CD4-positive, CD25-positive, alpha-beta regulatory T cell (primary cell): ENCODE measurements at places on chromosomes 12 and 14. TPM values are rescaled to one million over a fixed set of nuclear protein-coding genes. Genes with fewer than 3 reads are reported as not detected.

- no peaks in the 10 kb centered on the region for H3K36me3 ChIP-seq
- peak; percentile 61 for DNase-seq
- H3K27ac ChIP-seq = peak overlapping the region; percentile 92
- no peaks in the 10 kb centered on the region for H3K27me3 ChIP-seq
- H3K4me3 ChIP-seq = peak overlapping the region; percentile 77
These were observed 59.7 kb downstream of the PLXNC1 start for GRCh38 chr12:94207849-94208621.

- peaks cover 11% of the 10 kb centered on the region for H3K4me1 ChIP-seq
- no peaks in the 10 kb centered on the region for H3K27me3 ChIP-seq
- peak; percentile 47 for DNase-seq
- no peak overlapping the region for H3K27ac ChIP-seq
- peaks cover 18% of the 10 kb centered on the region for H3K36me3 ChIP-seq
These were observed 13.4 kb downstream of the AKAP5 start for GRCh38 chr14:64478634-64479250.

- no peak for DNase-seq
- peaks cover 100% of the 10 kb centered on the region for H3K4me1 ChIP-seq
- no peaks in the 10 kb centered on the region for H3K27me3 ChIP-seq
- H3K4me3 ChIP-seq = peak overlapping the region; percentile 64
- H3K36me3 ChIP-seq = no peaks in the 10 kb centered on the region
These were observed 7.8 kb downstream of the CTDSP2 start for GRCh38 chr12:57838594-57839302.

GRCh38 chr12:124777399-124778372 is 86.0 kb downstream of the SCARB1 start:
- peaks cover 13% of the 10 kb centered on the region for H3K4me1 ChIP-seq
- H3K27ac ChIP-seq = no peak overlapping the region
- H3K27me3 ChIP-seq = no peaks in the 10 kb centered on the region
- H3K4me3 ChIP-seq = no peak overlapping the region
- no peaks in the 10 kb centered on the region for H3K36me3 ChIP-seq

DNA sequence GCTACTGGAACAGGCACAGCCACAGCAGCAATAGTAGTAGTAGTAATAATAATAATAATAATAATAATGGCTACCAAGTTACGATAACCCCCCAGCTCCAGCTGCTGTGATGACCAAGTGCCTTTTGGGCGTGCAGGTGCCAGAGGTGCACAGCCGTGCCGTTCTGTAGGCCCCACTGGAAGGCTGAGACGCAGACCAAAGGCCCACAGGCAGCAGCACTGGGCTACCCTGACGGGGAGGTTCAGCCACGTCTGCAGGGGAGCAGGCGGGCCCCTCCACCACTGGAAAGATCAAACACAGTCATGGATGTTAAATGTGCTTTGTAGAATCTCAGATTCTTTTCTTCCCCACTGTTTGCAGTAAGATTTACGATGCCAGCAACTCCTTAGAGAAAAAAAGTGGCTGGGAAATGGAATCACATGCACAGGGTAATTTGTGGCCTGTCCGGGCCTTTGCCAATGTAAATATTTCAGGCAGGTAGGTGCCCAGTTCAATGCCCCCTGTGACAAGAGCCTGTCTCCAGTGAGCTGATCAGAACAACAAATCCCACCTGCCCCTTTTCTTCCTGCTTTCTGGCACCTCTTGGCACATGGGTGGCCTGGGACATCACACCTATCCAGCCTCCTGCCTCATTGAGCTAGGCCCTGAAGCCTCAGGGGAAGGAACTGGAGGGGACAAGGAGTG is 32.6 kb downstream of the CCDC85C start:
- H3K27ac ChIP-seq = no peak overlapping the region
- no peaks in the 10 kb centered on the region for H3K27me3 ChIP-seq
- no peaks in the 10 kb centered on the region for H3K36me3 ChIP-seq

- H3K4me3 ChIP-seq = no peak overlapping the region
- DNase-seq = no peak
- H3K27me3 ChIP-seq = no peaks in the 10 kb centered on the region
- no peaks in the 10 kb centered on the region for H3K36me3 ChIP-seq
These were observed 17.9 kb upstream of the DHRS7 start for GRCh38 chr14:60183138-60183537.

- DNase-seq = no peak
- H3K27me3 ChIP-seq = no peaks in the 10 kb centered on the region
- no peaks in the 10 kb centered on the region for H3K36me3 ChIP-seq
- no peak overlapping the region for H3K4me3 ChIP-seq
These were observed 521.2 kb downstream of the AACS start for GRCh38 chr12:125586441-125586840.

TAS2R43 gene
- 0.79 TPM for total RNA-seq

DNA sequence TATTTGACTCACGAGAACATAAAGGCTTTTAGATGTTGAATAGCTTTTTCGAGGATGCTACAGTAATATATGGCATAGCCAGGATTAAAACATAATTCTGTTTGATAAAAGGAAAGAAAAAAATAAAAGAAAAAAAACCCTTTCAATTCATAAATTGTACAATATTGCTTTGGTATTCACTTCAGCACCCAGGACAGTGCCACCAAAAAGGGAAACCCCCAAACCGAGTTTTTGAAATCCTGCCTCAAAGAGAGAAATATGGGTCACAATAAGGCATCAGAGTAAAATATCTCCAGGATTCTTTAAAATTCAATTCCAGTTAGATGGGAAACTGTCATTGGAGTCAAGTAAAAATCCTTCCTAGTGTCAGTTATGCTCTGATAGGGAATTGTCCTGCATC is 551.2 kb upstream of the SEL1L start:
- H3K36me3 ChIP-seq = no peaks in the 10 kb centered on the region
- no peaks in the 10 kb centered on the region for H3K27me3 ChIP-seq
- no peak for DNase-seq
- no peak overlapping the region for H3K4me3 ChIP-seq

DNA sequence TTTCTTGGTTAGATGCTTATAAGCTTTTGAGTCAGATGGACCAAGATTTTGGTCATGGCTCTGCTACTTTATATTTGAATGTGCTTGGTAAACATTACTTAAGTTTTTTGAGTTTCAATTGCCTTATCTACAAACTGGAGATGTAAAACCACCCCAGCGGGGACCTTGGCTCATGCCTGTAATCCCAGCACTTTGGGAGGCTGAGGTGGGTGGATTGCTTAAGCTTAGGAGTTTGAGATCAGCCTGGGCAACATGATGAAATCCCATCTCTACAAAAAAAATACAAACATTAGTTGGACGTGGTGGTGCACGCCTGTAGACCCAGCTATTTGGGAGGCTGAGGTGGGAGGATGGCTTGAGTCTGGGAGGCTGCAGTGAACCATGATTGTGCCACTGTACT is 11.2 kb downstream of the NECAP1 start:
- DNase-seq = no peak
- no peak overlapping the region for H3K27ac ChIP-seq
- H3K4me3 ChIP-seq = no peak overlapping the region
- peaks cover 8% of the 10 kb centered on the region for H3K4me1 ChIP-seq
- H3K27me3 ChIP-seq = no peaks in the 10 kb centered on the region

DNA sequence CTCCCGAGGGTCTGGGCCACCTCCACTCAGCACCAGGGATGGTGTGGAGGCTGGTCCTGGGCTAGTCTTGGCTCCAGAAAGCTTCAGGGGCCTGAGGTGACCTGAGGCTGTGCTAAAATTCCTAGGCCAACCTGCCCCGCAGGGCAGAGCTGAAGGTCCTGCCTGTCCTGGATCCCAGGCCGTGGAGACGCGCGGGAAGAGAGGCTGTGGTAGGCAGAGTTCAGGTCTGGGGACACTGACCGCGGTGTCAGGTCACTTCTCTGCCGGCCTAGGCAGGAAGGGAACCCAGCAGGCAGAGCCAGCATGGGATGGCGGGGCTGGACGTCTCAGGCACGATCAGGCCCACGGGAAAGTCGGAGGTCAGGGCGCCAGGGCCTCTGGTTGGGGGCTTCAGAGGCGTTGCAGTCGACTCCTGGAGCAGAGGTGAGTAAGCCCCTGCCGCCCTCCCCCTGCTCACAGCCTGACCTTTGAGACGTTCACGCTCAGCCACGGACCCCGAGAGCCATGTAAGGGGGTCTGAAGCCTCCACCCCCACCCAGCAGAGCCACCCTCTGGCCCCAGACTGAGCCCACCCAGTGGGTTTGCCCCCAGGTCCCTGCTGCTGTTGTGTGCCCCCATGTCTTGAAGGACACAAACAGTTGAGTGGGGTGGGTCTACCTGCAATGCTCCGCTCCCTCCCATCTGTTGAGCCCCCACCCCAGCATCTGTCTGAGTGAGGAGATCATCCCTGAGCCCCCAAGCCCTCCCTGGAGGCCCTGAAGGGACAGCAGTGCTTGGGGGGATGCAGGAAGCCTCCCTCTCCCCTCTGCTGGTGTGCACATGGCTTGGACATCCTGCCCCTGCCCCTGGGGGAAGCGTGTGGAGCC is 142.7 kb downstream of the KIF26A start:
- no peaks in the 10 kb centered on the region for H3K27me3 ChIP-seq
- no peaks in the 10 kb centered on the region for H3K4me1 ChIP-seq
- no peak overlapping the region for H3K27ac ChIP-seq
- no peak for DNase-seq
- no peak overlapping the region for H3K4me3 ChIP-seq

GRCh38 chr12:86349196-86349595 is 93.0 kb upstream of the MGAT4C start:
- DNase-seq = no peak
- H3K36me3 ChIP-seq = no peaks in the 10 kb centered on the region
- no peaks in the 10 kb centered on the region for H3K27me3 ChIP-seq
- no peak overlapping the region for H3K4me3 ChIP-seq
- H3K4me1 ChIP-seq = no peaks in the 10 kb centered on the region
- no peak overlapping the region for H3K27ac ChIP-seq

DNA sequence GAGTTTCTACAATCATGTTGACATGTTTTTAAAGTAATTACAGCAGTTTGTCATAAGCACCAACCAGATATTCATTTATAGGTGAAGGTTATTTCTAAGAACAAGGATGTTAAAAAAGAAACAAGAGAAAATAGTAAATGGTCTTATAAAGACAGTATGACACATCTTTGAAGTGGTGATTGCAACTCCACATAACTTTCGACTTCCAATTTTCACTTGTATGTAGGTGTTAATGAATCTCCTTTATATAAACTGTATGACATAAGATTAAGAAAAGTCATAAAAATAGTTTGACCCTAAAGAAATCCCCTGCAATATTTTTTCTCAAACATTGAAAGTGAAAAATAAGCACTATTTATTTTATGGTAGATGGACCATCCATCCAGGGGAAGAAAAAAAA is 144.8 kb upstream of the PTPRQ start:
- H3K27ac ChIP-seq = no peak overlapping the region
- H3K4me3 ChIP-seq = no peak overlapping the region

KRT79 gene
- not detected for total RNA-seq

GRCh38 chr12:39902821-39903220 is 203.1 kb downstream of the SLC2A13 start:
- no peak overlapping the region for H3K27ac ChIP-seq
- no peak overlapping the region for H3K4me3 ChIP-seq
- no peaks in the 10 kb centered on the region for H3K27me3 ChIP-seq
- no peak for DNase-seq
- no peaks in the 10 kb centered on the region for H3K36me3 ChIP-seq

GRCh38 chr14:89067293-89067972 is 243.0 kb downstream of the TTC8 start:
- no peaks in the 10 kb centered on the region for H3K4me1 ChIP-seq
- H3K4me3 ChIP-seq = no peak overlapping the region
- H3K27me3 ChIP-seq = peaks cover 11% of the 10 kb centered on the region

- no peak overlapping the region for H3K4me3 ChIP-seq
- H3K4me1 ChIP-seq = no peaks in the 10 kb centered on the region
- no peaks in the 10 kb centered on the region for H3K36me3 ChIP-seq
- no peaks in the 10 kb centered on the region for H3K27me3 ChIP-seq
- no peak overlapping the region for H3K27ac ChIP-seq
These were observed 238.9 kb downstream of the EMP1 start for GRCh38 chr12:13435235-13435933.

GRCh38 chr14:22532345-22533056 is 56.5 kb downstream of the DAD1 start:
- peaks cover 96% of the 10 kb centered on the region for H3K4me1 ChIP-seq
- peaks cover 83% of the 10 kb centered on the region for H3K36me3 ChIP-seq
- H3K27ac ChIP-seq = peak overlapping the region; percentile 99
- peak overlapping the region; percentile 90 for H3K4me3 ChIP-seq
- no peaks in the 10 kb centered on the region for H3K27me3 ChIP-seq
- DNase-seq = no peak

DNA sequence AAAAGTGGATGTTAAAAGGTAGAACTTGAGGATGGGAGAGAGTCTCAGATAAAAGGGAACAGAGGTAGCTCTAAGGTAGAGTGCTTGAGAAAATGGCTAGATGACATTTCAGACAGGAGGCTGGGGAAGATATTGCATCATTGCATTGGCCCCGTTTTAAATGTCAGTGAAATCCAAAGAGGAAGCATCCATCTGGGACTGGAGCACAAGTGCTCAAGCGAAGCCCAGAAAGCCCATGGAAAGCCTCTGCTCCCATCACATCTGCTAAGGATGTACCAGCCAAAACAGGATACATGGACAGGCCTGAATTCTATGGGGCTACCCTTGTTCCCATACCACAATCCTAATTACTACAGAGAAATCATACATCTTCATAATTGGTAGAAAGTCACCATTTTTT is 581.5 kb upstream of the TMEM132C start:
- no peak overlapping the region for H3K4me3 ChIP-seq
- no peaks in the 10 kb centered on the region for H3K36me3 ChIP-seq
- DNase-seq = no peak
- no peaks in the 10 kb centered on the region for H3K27me3 ChIP-seq
- H3K4me1 ChIP-seq = no peaks in the 10 kb centered on the region
- no peak overlapping the region for H3K27ac ChIP-seq

DNA sequence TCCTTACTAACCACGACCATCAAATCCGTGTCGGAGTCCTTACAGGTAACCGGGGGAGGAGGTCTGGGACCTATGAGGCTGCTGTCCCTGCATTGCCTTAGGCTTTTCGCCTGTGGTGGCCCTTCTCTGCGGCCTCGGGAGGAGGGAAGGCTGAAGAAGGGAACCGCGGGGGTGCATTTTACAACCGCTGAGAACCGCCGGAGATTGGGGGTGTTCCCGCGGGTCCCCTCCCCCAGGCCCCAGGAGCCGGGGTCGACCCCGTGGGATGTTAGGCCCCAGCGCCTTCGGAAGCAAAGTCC is 549 bp downstream of the GPHN start:
- peaks cover 25% of the 10 kb centered on the region for H3K4me1 ChIP-seq
- peak overlapping the region; percentile 84 for H3K4me3 ChIP-seq
- no peak for DNase-seq

DNA sequence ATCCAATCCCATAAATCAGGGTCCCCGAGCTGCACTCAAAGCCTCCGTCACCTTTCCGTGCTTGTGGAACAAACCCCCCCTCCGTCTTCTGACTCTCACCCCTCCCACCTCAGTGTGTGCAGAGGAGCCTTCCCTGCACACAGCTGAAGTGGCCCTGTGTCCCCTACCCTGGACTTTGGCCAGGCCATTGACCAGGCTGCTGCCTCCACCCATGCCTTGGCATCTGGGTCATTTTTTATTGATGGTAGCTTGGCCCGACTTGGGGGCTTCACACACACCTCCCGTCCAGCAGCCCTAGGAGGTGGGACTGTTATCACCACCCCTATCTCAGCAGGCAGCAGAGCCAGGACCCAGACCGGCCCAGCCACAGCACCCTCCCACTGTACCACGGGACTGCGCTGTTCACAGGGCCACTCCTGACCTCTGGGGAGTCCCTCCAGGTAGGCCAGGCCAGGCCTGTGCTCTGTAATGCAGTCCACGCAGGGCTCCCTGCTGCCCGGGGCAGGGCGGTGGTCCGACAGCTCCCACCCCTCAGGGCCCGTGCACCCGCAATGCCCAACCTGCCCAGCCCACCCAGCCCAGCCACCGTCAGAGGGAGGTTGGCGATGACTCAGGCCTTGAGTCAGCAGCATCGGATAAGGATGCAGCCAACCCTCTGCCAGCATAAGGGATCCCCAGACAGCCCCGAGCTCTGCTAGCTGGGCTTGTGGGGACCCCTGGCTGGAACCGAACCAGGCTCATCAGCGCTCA is 9.2 kb upstream of the INF2 start:
- no peak overlapping the region for H3K27ac ChIP-seq
- H3K4me3 ChIP-seq = no peak overlapping the region
- DNase-seq = no peak
